Endodermal cell (in vitro differentiated cells): ENCODE measurements at places on chromosomes 16 and 17. TPM values are rescaled to one million over a fixed set of nuclear protein-coding genes. Genes with fewer than 3 reads are reported as not detected.

DNA sequence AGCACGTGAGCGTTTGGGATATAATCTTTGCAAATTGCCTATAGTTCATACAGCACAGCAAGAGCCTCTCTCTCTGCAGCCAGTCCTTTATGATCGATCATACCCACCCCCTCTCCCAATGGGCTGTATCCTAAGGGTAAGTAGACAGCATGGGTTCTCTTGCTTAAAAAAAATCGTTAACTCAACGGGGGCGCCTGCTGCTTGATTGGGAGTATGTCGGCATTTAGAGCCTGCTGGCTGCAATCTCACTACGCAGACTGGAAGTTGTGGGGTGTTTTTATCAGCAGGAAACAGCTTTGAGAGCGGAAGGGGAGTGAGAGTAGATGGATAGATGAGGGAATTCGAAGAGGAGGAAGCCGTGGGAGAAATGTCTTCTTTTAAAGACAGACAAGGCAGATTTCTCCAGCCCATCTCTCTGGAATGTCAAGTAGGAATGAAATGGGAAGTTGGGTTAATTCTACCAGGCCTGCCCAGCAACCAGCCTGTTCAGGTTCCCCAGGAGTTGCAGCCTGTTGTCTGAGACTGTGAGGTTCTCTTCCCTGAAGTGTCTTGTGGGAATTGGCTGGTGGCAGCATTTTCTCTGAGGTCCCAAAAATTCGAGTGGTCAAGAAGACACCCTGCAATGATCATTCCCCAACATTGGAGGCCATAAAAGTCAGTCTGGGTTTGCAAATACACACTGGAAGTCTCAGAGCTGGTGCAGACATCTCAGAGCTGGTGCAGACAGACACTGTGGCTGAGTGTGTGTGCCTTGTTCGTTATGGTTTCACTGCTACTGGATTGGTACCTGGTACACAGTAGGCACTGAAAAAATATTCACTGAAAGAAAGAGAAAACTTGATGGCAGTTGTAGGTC is 65.6 kb downstream of the PRKCB start:
- no peaks in the 10 kb centered on the region for H3K27me3 ChIP-seq
- no peaks in the 10 kb centered on the region for H3K36me3 ChIP-seq
- H3K4me3 ChIP-seq: no peak overlapping the region
- DNase-seq: peak; percentile 65
- no peak overlapping the region for H3K27ac ChIP-seq

DNA sequence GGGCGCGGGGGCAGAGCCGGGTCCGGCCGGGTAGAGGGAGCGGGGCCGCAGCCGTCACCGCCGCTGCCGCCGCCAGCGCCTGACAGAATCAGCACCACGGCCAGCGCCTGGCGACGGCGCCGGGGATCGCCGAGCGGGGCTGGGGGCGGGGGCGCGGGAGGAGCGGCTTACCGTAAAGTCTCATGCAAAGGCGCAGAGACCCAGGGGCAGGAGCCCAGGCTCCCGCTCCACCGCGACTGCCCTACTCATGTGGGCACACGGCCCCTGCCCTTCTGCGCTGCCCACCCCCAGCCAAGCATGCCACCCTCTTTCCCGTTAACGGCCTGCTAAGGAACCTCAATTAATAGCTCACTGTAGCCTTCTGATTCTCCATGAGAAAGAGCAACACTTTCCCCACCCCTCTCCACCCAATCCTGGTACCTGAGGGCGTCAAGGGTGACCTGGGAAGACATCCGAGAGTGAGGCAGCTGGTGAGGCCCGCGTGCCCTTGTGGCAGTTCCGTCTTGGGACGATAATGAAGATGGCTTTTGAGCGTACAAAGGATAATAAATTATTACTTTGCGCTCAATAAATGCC is at the start of gene SEZ6:
SEZ6 (minus strand) TSS at position 98 of the 576 bp plus-strand sequence. CDS start 164 bp downstream, outside the sequence.
- no peak within 1 kb of the TSS for H3K4me3 ChIP-seq
- peaks cover 7% of the 10 kb centered on the region for H3K4me1 ChIP-seq
- H3K27me3 ChIP-seq: peaks cover 27% of the 10 kb centered on the region

DNA sequence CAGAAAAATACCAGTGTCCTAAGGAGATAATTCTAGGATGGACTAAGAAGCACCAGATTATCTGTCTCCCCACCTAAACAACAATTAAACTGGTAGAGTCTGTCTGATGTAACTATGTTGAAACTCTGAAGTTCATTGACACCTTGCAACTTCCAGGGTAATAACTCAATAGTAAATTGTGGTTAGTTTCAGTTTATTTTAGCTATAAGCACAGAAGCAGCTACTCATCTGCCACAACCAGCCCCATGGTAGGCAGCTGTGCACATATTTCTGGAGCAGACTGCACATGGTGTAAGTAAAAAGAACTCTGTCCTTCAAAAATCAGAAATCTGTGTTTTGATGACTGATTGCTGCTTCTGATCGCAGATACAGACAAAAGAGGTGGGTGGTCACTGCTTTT is 852.1 kb downstream of the CDH11 start:
- H3K36me3 ChIP-seq: no peaks in the 10 kb centered on the region
- no peak overlapping the region for H3K4me3 ChIP-seq
- no peak overlapping the region for H3K27ac ChIP-seq
- DNase-seq: no peak

DNA sequence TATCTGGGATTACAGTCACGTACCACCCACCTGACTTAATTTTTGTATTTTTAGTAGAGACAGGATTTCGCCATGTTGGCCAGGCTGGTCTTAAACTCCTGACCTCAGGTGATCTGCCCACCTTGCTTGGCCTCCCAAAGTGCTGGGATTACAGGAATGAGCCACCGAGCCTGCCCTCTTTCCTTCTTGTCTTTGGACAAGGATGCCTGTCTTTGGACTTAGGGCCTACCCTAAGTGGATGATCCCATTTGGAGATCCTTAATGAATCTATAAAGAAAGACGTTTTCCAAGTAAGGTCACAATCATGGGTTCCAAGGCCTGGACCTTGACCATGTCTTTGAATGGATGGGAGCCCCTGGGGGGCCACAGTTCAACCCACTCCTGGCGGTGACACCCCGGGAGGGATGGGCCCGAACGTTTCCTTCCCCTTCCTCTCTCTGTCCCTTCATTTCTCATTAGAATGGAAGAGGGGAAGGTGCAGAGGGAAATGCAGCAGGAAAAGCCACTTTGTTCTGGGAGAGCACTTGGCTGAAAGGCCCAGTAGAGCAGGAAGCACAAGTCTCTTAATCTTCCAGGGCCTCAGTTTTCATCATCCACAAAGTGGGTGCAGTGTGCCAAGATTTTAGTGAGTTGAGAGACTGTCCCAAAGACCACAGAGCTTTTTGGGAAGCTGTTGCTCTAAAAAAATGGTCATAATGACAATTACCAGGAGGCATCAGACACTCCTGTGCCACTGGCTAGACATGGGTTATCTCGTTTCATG is 353.3 kb downstream of the SEC14L1 start:
- H3K36me3 ChIP-seq: peaks cover 58% of the 10 kb centered on the region
- H3K4me1 ChIP-seq: no peaks in the 10 kb centered on the region

GRCh38 chr17:10058921-10059683 is 139.3 kb downstream of the GAS7 start:
- H3K27me3 ChIP-seq: no peaks in the 10 kb centered on the region
- H3K4me1 ChIP-seq: no peaks in the 10 kb centered on the region
- H3K4me3 ChIP-seq: no peak overlapping the region
- DNase-seq: no peak
- H3K36me3 ChIP-seq: no peaks in the 10 kb centered on the region

GRCh38 chr17:14011740-14012405 is 57.4 kb upstream of the COX10 start:
- H3K36me3 ChIP-seq: no peaks in the 10 kb centered on the region
- H3K27me3 ChIP-seq: no peaks in the 10 kb centered on the region
- H3K4me1 ChIP-seq: no peaks in the 10 kb centered on the region

The RNF157 gene
- 3.5 to 9.6 TPM (median 7.1 TPM) in 3 replicates for total RNA-seq

The NACA2 gene
- total RNA-seq: not detected in 2 replicates

The HERPUD1 gene
- 21.5 to 36.7 TPM (median 24.6 TPM) in 3 replicates for total RNA-seq

The ABCC6 gene
- 6.9 to 7.8 TPM (median 7.8 TPM) in 3 replicates for total RNA-seq
